Mesendoderm (in vitro differentiated cells): ENCODE measurements at places on chromosomes 16 and 17.
A peak's percentile ranks its signal among the peaks of the same experiment; 100 is the strongest.

- no peak for DNase-seq
Observed at GRCh38 chr17:82898976-82899514, 59.2 kb upstream of the ZNF750 start.

- no peak for DNase-seq
Observed at GRCh38 chr16:57637965-57638364, 9.5 kb downstream of the ADGRG1 start.

- no peak for DNase-seq
Observed at GRCh38 chr16:83005653-83006160, 378.9 kb downstream of the CDH13 start.

DNA sequence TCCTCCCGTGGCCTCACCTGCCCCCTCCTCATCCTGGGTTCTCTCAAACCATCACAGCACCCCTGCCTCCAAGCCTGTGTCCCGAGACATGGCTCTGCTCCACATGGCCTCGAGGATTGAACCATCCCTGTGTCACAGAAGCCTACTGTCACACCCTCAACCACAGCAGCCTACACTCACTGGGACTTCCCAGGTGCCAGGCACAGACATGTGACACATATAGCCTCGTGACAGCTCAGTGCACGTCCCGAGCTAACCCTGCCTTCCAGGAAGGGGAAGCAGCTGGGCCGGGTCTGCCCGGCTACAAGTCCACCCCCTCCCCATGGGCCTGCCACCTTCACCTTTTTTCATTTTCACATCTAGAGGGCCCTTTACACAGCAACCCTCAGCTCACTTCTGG is 238.3 kb downstream of the CPPED1 start:
- no peak for DNase-seq

- DNase-seq: peak; percentile 60
Observed at GRCh38 chr17:320809-321385, 31.7 kb downstream of the RPH3AL start.

DNA sequence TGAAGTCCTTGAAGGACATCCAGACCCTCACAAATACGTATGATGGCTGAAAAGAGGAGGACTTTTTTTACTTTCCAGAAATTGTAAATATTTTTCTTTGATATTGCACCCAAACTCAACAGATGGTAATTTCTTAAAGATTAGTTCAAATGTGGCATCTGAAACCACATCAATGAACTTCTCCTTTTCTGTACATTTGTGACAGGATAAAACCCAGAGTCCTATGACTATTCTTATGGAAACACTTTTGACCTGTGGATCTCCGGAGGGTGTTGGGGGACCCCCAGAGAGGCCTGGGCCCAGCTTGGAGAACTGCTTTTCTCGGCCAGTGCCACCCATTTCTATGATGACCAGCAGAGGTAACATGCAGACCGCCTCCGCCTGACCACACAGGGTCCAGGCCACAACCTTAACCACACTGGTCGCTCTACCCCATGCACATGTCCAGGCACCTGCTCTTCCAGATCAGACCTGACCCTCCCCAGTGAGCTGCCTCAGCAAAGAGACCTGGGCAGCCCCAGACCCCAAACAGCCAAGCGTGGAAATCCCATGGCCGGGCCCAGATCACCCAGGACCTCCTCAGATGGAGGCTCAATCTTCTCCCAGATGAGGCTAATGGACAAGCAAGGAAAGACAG is 22.7 kb downstream of the RPH3AL start:
- no peak for DNase-seq

GRCh38 chr16:49924078-49924477 is 68.2 kb upstream of the ZNF423 start:
- DNase-seq: peak; percentile 64

- DNase-seq: no peak
Observed at GRCh38 chr17:65099941-65100315, 37.2 kb upstream of the RGS9 start.

DNA sequence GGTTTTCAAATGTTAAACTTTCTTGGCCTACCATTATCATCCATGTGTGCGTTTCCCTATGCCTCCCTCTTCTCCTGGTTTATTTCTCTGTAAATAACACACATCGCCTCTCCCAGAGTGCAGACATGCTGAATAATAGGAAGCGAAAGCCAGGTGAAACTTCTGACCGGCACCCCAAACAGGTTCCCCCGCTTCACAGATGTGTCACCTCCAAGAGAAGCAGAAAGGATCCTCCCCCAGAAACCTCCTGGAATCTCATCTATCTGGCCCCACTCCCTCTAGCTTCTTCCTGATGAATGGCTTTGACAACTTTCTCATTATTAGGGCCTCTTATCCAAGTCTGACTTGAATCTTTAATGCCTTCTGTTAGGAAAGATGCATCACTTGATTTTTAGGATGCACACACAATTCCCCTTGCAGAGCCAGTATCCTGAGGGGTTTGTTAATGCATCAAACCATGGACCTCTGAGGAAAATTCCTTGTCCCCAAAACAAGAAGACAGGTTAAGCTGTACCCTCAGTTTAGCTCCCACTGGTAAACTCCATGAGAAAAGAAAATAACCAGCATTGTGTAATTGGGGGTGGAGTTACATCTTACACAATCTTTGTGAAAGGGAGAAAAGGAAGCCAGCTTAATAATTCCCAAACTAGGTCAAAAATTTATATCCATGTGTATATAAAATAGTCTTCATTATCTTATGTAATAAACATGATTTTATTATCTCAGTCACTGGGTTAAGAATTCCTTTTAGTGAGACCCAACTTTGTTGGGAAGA is 20.1 kb upstream of the HYDIN start:
- DNase-seq: no peak

DNA sequence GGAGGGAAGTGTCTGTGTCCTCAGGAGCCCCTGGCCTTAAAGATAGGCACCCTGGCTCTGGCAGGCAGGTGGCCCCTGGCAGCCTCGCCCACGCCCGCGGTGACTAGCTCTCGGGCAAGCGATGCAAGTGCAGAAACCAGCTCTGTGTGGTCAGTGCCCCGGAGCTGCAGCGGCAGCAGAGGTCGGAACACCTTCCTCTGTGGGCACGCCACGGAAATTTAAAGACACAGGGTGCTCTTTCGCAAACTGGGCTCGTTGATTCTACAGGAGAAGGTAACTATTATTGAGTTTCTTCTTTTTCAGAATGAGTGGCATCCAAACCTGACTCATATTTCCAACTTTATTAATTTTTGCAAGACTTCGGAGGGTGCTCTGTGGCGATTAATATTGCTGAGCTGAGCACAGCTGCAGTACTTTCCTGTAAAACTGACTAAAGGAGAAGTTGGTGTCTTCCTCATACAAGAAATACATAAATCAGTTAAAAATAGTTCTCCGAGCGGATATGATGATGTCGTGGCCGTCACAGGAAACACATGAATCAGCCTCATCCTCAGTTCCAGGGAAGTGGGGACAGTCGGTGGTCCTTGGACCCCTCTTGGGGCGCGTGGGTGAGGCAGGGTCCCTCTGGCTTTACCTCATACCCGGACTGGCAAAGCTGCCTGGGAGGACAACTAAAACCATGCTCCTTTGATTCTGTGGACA is 120.2 kb downstream of the METRNL start:
- no peak for DNase-seq

GRCh38 chr16:5854027-5854426 is 756.4 kb upstream of the EEF2KMT start:
- no peak for DNase-seq

DNA sequence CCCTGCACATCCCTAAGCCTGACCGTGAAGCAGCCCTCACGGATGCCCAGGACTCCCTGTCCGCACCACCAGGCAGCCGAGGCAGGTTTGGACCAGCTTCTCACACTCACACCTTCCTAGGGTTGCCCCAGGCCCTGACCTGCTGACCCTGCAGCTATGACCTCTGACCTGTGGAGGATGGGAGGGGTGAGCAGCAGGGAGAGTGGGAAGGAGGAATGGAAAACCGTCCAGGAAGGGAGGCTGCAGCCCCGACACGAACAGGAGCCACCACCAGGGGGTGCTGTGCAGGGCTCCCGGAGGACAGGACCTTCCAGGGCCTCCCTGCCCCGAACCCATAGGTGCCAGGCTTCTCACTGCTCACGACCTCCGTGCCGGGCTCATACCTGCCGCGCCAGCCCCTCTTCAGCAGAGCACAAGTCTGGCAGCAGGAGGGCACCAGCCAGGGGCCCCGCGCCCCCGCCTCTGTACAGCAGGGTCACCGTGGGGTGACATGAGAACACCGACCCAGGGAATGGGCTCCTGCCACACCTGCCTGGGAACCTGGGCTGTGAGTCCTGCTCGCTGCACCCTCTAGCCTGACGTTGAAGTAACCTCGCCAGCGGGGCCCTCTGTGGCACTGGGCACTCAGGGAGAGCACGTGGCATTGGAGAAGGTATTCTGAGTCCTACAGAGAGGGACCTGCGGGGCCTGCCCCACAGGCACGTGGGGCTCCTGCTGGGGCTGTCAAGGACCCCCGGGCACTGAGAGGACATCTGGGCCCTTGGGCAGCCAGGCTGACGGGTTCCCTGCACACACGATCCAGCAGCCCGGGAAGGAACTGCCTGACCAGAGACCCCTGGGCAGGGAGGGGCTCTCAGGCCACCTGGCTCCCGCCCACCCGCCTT is 37.6 kb downstream of the CTU2 start:
- DNase-seq: peak; percentile 76

- DNase-seq: peak; percentile 53
Observed at GRCh38 chr16:2512735-2513404, 882 bp upstream of the ATP6V0C start.

DNA sequence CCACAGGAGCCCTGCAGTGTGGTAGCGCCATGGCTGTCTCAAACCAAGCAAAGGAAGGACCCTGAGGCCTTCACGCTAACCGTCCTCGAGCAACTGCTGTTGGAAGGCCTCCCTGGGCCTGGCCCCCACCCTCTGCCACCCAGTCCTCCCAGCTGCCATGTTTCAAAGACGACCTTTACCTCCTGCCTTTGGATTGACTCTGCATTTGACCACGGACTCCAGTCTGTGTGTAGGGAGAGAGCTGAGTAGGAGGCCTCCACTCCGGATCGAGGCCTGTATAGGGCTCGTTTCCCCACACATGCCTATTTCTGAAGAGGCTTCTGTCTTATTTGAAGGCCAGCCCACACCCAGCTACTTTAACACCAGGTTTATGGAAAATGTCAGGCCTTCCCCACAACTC is 24.3 kb downstream of the PLCD3 start:
- no peak for DNase-seq

- DNase-seq: no peak
Observed at GRCh38 chr17:35148144-35148543, 527 bp downstream of the UNC45B start.

DNA sequence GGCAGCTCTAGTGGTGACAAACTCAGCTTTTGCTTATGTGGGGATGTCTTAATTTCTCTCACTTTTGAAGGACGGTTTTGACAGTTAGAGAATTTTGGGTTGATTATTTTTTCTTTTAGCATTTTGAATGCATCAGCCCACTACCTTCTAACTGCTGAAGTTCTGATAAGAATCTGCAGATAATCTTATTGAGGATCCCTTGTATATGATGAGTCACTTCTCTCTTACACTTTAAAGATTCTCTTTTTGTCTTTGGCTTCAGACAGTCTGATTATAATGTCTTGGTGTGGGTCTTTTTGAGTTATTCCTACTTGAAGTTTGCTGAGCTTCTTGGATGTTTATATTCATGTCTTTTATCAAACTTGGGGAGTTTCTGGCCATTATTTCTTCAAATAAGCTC is 5.5 kb upstream of the PRKCB start:
- no peak for DNase-seq

- DNase-seq: no peak
Observed at GRCh38 chr17:78958641-78959127, 21.0 kb downstream of the LGALS3BP start.

GRCh38 chr17:4519361-4519788 is 20.7 kb downstream of the SPNS2 start:
- no peak for DNase-seq

- DNase-seq: no peak
Observed at GRCh38 chr16:4206680-4207079, 35.2 kb downstream of the SRL start.

DNA sequence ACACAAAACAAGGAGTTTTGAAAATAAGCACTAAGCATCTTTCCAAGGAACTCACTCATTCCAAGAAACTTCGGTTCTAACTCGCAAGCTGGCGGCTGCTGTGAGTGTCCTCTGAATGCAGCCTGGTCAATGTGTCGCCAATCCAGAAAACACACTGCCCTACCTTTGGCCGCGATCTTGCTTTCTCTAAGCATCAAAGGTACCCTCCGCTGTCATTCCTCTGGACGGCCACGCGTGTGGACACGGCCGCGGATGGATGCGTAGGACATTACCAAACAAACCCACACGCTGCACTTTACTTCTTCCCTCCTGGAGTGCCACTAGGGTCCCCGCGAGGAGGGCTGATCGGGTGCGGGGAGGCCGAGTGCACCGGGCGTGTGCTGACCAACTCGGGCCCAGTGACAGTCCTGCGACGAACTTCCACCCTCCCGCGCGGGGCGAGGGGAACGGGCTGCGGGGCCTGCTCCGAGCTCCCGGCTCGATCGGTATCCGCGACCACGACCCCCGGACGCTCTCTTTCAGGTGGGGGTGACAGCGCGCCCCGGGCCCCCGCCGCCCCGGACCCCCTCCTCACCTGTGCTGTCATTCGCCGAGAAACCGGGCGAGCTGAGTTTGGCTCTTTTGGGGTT is 1.1 kb downstream of the CREBBP start:
- no peak for DNase-seq

DNA sequence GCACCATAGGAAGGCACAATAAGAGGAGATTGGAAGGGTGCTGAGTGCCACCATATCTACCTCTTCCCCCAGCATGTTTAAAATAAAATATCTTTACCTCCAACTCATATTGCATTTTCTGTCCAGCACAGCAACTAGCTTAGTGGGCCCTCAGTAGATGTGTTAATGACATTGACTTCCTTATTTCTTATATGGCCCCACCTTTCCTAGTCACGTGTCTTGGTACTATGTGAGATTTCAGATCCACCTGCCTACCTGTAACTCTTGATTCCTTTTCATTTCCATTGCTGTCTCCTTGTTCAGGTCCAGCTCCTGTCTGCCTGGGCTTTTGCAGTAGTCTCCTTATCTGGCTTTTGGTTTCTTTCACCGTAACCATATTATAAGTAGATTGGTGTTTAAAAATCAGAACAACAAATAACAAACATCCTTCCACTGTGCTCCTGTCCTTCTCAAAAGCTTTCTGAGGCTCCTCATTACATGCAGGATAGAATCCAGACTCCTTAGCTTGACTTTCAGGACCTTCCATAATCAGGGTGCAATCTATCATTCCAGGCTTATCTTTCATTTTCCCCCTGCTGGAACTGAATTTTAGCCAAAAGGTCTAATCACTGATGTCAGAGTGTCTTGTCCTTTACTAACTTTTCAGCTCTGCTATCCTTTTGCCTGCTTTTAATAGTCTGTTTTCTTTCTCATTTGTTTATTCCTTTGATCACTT is 71.3 kb downstream of the FTO start:
- DNase-seq: peak; percentile 60
